NCI-H1930 (cell line): ENCODE measurements at places on chromosomes 2 and 18.

DNA sequence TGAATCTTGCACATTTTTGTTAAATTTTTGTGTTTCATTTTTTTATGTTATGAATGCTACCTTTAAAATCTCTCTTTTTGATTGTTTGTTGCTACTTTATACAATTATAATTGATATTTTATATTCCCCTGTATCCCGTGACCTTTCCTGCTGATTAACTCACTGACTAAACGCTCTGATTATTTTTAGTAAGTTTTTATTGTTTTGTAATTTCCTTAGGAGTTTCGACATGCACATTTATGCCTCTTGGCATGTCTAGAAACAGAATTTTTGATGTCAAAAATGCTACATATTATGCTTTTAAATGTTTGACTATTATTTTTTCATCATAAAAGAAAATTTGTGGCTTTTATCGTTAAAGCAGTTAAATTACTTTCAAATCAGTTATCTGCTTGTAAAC, 1131.6 kb upstream of the TMEFF2 start:
- no peak for DNase-seq

GRCh38 chr2:224909885-224910573, 132.2 kb downstream of the DOCK10 start:
- no peak for DNase-seq

- DNase-seq, result no peak
These were observed 4.5 kb downstream of the B4GALT6 start for GRCh38 chr18:31679791-31680432.

DNA sequence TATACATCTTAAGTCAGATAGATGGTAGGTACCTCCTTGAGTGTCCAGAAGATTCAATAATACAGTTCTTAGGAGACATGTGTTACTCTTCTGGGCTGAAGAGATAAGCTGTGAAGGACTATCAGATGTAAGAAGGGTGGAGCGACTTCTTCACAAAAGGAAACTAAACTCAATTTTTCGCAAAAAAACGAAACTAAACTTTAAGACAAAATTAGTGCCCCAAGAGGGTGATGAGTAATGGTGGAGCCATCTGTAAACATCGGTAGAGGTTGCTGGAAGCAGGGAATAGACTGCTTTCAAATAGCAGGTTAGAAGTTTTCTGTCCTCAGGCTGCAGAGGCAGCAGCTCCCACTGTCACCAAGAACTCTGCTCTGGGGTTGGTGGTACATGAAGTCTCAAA, 111.6 kb upstream of the TACR1 start:
- DNase-seq, result no peak

DNA sequence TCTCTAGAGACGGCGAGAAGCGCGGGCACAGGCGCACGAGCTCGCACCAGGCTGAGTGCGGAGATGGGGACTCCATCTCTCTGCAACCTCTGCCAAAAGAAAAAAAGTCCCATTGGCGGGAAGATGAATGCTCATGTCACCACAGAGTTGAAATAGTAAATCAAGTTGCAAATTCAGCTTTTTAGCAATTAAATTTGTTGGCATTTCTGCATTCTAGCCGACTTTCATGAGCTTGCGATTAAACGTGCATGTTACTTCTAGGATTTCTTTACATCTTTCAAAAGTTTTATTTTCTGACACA, 588 bp downstream of the CHAC2 start:
- no peak for DNase-seq

DNA sequence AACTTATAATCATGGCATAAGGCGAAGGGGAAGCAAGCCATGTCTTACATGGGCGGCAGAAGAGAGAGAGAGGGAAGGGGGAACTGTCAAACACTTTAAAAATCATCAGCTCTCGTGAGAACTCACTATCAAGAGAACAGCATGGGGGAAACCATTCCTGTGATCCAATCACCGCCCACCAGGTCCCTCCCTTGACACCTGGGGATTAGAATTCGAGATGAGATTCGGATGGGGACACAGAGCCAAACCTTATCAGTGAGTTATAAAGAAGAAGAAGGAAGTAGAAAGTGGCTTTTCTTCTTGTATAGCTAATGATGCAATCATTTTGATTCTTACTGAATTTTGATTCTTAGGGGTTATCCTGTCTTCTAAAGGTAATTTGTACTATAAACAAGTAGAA, 51.4 kb downstream of the SMCHD1 start:
- DNase-seq, result no peak

DNA sequence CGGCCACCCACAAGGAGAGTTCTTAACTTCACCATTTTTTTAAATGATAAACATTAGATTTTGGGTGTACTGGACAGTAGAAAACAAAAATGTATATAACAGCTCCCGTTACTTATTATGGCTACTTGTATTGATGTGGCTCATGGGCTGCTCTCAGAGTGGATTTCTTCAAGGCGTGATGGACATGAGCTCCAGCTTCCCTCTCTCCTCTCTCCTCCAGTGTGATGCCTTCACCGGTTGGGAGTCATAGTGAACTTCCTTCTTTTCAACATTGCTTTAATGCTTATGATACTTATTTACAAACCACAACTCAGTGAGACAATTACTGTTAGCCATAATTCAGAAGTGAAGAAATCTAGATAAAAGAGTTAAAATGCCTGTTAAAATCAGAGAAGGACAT, 515.2 kb downstream of the RNF144A start:
- no peak for DNase-seq

- DNase-seq, result no peak
These were observed 28.6 kb downstream of the PCBP1 start for GRCh38 chr2:70115646-70116442.

DNA sequence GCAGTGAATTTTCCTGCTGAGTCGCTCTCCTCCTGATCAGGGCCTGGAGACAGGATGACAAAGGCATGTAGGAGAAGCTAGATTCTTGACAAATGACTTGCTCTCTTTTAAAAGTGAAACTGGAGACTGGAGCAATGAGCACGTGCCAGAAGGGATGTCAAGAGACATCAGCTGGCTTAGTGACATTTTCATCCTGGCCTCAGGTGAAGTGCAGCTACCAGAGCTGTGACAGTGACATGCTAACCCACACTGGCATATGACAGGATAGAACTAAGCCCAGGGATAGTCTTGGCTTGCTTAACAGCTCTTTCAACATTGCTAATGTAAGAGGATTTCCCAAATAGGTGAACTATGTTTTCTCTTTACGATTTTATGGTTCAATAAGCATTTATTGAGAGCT, 757.5 kb upstream of the DDX18 start:
- DNase-seq, result no peak

DNA sequence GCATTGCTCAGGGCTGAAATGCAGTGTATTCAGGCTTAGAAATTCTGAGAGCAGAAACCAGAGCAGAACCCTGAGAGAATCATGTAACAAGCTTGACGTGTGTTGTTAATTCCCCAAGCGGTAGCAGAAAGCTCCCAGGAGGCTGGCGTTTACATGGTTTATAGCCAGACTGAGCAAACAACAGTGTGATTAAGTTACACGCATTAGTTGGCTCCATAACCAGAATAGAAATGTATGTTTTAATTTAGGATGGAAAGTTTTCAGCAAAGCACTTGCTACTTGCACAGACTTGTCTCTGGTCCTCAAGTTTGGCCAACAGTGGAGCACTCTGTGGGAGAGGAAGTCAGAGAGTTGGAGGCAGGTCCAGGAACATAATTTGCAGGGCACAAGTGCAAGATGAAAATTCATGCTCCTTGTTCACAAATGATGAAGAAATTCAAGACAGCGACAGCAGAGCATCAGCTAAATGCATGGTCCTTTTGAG, 69.3 kb downstream of the MAPK4 start:
- peak; percentile 47 for DNase-seq

DNA sequence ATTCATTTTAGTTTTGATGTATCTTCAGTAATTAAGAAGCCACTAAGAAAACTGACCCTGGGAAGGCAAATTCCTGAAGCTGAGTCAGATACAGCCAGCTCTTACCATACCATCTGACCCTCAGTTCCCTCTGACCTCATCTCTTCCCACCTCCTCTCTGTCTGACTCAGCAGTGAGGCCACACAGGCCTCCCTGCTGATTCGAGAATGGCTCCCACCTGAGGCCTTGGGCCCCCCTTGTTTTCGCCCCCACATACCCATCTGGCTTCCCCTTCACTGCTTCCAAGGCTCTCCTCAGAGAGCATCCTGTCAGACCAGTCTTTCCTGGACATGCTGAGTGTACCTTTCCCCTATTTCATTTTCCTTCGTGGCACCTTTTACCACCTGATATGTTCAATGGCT, 71.0 kb upstream of the CYP1B1 start:
- no peak for DNase-seq

- DNase-seq, result no peak
These were observed 564 bp upstream of the TTR start for GRCh38 chr18:31591113-31591512.

GRCh38 chr2:84459944-84460429, 907 bp upstream of the SUCLG1 start:
- no peak for DNase-seq

DNA sequence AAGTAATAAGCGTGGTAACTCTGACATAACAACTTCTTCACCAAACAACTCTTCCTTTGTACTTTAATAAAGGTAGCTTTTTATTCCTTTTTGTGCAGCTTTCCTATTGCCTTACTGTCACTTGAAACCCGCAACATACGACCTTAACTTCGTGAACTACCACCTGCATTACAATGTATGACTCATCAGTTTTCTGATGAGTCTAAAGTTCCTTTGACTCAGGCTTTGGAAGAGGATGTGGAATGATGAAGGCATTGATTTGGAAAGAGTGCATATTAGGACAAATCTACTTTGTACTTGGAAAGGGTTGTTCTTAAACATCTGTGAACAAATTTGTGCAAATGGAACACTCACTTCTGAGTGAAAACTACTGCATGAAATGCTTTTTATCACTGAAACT, 1012.1 kb downstream of the TMEM182 start:
- no peak for DNase-seq

GRCh38 chr2:60602828-60603532, 49.5 kb upstream of the BCL11A start:
- no peak for DNase-seq

GRCh38 chr2:237256887-237257286, 157.1 kb downstream of the COL6A3 start:
- no peak for DNase-seq

- DNase-seq, result no peak
These were observed 179.8 kb upstream of the TRIB2 start for GRCh38 chr2:12536976-12537375.

GRCh38 chr2:71823526-71823925, 324.1 kb downstream of the CYP26B1 start:
- DNase-seq, result no peak

- no peak for DNase-seq
These were observed 23.1 kb downstream of the ST3GAL5 start for GRCh38 chr2:85865539-85866164.

GRCh38 chr2:120678251-120678650, 57.4 kb upstream of the GLI2 start:
- DNase-seq, result no peak

DNA sequence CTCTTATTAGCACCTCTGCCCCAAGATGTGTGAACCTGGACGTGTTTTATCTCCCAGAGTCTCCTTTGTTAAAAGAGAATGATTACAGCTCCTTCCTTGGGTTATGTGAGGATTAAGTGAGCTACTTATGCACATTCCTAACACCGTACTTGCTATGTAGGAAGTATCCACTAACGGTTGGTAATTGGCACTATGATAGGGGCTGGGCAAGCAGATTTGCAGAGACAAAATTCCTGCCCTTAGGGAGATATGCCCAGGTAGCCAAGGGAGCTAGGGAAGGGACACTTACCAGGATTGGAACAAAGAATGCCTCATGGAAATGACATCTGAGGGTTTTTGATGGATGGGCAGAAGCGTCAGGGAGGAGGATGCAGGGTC, 11.5 kb upstream of the ALPK2 start:
- DNase-seq, result no peak

DNA sequence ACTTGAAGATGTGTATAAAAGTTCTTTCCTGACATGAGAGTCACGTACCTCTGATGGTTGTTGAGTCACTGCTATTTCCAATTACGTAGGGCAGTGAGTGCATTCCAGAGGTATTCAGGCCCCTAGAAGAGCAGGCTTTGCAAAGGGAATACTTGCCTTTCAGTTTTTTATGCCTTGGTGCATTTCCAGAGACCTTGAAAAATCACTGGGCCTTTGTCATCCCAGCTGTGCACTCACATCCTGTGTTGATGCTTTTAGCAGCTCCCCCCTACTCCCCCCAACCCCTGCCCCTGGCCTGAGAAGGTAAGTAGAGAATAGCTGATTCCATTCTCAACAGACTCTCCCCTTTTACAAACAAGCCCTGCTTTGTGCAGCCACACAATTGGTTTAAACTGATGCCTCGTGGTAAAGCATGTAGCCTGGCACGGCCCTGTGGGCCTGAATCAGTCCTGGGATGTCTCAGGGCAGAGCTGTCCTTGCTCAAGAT, 174.2 kb downstream of the PRPF40A start:
- DNase-seq, result no peak

- DNase-seq, result no peak
These were observed 291.5 kb downstream of the LRATD1 start for GRCh38 chr2:14923820-14924580.

GRCh38 chr2:219180961-219181360, 2.9 kb downstream of the RETREG2 start:
- no peak for DNase-seq

- no peak for DNase-seq
These were observed 25.9 kb downstream of the DYSF start for GRCh38 chr2:71479261-71479660.

DNA sequence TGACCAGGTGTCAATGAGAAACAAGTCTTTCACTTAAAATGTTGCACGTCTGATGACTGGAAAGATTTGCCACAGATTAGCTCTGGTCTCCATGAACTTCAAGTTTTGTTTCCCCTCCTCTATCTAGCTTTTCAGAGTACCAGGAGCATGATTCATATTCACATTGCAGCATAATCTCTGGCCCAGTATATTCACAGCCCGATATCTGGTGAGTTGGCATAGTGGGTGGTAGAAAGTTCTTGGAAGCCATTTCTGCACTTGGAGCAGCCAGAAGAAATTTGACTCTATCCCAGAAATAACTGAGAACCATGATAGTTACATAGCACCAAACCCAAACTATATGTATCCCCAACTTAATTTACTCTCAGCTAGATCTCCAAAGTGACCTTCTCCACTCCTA, 503.9 kb downstream of the PID1 start:
- no peak for DNase-seq

GRCh38 chr2:46077522-46078107, 219.6 kb upstream of the EPAS1 start:
- no peak for DNase-seq
